ENCODE measurements at places on chromosomes 4 and X.

DNA sequence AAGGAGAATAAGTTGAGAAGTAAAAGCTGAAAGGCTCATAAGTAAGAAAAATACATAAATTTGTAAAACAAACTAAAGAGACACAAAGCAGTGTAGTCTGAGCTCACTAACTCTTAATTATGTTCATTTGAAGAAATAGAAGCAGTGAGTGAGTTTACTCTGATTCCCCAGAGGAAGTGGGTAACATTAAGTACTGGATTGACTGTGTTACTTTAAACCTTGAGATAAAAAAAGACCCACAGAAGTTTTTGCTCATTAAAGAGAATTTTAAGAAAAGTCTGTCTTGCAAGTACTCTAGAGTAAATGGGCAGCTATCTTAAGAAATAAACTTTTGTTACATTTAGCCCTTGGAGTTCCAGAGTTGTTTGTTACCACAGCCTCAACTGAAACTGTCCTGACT, 2466.9 kb downstream of the PCDH7 start:
- no peak for DNase-seq

GRCh38 chr4:664713-665231, 9.3 kb downstream of the ATP5ME start:
- DNase-seq: no peak

- DNase-seq: peak; percentile 0
These were observed 137.9 kb upstream of the ZXDB start for GRCh38 chrX:57453901-57454300.

- DNase-seq: no peak
These were observed 17.0 kb downstream of the PDGFC start for GRCh38 chr4:156954587-156954986.

DNA sequence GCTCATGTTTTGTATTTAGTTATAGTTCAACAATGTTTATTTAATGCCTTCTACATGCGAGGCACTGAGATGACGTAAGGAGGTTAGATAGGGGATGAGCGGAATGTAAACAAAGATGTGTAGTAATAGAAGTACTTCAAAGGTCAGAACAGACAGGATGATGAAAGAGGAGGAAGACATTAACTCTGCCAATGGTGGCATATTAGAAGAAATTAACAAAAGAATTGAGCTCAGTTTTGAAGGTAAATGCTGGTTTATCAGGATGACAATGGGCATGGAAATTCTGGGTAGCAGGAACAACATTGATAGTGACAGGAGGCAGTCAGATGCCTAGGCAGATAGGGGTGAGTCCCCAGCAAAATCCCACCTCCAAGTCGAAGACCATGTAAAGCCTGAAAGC, 62.3 kb upstream of the PGRMC2 start:
- no peak for DNase-seq

DNA sequence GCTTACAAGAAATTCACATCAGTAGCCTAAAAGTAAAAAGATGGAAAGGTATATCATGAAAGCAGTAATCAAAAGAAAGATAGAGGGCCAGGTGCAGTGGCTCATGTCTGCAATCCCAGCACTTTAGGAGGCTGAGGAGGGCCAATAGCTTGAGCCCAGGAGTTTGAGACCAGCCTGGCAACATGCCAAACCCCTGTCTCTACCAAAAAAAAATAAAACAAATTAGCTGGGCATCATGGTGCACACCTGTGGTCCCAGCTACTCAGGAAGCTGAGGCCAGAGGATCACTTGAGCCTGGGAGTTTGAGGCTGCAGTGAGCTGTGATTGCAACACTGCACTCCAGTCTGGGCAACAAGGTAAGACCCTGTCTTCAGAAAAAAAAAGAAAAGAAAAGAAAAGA, 55.5 kb downstream of the GSPT2 start:
- no peak for DNase-seq

DNA sequence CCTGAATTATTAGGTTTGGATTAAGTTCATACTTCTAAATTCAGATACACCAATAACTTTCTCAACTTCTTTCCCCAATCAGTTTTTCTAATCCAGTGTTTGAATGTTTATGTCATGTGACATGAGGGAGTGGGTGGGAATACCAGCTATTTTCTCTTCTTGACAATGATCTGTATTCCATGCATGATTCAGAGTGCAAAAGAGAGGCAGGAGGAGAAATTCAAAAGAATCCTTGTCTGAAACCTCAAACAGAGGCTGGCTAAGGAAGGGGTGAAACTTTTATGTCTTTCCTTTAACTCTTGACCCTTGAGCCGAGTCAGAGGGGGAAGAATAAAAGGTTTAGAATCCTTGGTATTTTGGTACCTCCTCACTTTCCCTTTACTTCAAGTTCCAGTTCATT, 544.7 kb downstream of the SPRY1 start:
- DNase-seq: no peak

DNA sequence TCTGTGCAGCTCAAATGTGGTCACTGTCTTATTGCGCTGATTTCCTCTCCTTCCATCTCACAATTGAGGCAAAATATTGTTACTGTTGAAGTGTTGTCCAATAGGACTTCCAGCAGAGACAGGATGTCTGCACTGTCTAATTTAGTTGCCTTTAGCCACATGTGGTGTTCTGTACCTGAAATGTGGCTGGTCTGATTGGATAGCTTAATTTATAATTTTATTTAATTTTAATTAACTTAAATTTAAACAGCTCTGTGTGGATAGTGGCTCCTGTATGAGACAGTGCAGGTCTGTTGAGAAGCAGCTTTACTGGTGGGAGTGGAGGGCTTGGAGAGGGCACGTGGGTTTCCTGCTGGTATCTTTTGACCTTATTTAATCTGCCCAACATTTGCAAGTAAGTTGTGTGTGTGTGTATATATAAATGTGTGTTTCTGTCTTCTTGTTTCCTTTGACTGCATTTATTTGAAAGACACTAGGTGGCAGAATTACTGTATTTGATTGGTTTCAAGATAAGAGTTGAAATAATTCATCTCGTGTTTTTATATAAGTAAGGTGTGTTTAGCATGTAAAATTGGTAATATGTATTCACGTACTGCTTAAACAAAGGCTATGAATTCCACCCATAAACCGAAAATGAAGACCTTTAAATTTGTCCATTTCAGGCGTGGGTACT, 55.3 kb upstream of the MSANTD1 start:
- no peak for DNase-seq

DNA sequence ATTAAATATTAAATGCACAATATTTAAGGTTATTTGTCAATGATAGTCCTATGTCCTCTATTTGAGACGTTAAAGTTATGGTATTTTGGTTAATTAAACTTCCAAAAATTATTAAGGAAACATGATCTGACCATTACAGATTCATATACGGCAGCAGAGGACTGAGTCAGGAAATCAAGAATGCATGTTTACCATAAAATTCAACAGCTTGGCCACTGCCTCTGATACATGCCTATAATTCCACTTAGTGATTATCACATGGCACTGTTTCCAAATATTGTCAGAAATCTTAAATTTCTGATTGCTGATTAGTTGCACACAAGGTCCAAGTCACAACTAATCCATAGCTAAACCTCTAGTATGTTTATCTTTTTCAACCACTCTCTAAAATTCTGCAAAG, 232.2 kb upstream of the UGT8 start:
- no peak for DNase-seq

DNA sequence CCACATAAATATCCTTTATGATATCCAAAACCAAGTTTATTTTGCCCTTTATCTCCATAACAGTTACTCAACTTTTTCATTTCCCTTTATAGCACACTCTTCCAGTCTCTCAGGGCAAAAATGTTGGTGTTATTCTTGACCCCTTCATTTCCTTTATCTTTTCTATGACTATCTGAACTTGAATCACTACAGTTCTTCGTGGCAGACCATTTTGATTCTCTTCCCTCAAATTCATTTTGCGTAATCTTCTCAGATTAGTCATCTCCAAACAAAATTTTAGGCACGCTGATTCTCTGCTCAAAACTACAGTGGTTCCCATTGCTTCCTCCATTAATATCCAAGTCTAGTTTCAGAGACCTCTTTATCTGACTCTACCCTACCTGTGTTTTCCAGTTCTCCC, 26.1 kb downstream of the RUFY3 start:
- no peak for DNase-seq

DNA sequence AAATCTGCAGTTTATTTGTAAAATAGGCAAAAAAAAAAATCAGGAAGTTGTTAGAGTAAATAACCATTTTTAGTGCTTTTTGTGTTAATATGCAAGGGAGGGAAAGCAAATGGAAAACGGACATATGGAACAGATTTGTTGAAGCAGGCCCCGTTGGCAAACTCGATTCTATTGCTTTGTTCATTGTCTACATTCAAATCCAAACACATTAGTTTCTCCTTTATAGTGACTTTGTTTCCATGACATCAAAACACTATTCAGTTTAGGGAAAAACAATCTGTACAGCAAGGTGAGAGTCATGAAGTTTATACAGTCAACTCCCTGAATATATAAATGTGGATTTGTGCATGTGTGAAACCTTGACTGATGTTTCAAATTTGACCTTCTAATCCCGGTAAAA, 142.2 kb downstream of the FAM47A start:
- no peak for DNase-seq

GRCh38 chr4:117331817-117332216, 246.4 kb upstream of the TRAM1L1 start:
- DNase-seq: no peak

GRCh38 chr4:23130845-23131244, 438.1 kb downstream of the GBA3 start:
- DNase-seq: no peak

DNA sequence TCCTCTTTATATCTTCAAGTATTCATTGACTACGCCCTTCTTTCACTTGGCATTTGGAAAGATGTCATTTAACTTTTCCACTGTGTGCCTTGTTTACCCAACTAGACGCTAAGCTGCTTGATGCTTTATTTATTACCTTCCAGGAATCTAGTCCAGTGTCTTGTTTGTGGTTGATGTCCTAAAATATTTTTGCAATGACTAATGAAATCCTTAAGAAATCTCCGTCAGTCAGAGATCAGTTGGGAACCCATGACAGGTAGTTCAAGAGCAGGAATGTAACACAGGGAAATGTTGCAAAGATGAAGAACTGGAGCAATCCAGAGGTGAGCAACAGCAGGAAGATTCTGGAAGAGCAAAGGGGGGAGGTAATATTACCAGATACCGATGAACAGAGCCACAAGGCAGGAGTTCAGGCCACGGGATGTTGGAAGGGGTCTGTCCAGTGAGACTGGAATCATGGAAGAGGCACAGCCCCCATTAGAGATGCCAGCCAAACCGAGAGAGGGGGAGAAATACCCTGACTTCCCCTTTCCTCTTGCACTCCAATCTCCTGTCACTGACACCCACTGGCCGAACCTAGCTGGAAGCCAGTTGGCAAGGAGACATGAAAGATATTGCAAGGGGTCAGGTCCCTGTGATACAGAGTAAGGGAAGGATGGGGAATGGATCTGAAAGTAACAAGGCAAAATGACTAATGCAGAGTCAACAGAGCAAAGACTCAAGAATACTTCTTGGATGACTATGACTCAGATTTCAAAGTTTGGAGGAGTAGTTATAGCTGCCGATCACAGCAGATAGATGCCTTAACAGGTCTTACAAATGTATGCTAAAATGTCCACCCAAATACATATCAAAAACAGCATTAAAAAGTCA, 62.7 kb upstream of the PHKA2 start:
- no peak for DNase-seq

DNA sequence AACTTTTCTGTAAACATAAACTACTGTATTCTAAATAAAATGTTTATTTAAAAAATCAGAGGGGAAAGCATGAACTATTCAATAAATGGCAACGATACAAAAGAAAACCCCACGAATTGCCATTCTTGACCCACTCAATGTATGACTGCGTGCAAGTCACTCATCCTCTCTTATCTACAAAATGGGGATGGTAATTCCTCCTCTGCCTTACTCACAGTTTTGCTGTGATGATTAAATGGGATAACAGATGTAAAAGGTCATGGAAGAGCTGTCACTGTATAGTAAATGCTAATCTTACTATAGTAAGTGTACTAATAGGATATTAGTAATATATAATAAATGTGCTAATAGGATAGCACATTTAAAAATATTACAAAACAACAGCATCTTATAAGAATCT, 173.4 kb downstream of the SCFD2 start:
- DNase-seq: no peak

DNA sequence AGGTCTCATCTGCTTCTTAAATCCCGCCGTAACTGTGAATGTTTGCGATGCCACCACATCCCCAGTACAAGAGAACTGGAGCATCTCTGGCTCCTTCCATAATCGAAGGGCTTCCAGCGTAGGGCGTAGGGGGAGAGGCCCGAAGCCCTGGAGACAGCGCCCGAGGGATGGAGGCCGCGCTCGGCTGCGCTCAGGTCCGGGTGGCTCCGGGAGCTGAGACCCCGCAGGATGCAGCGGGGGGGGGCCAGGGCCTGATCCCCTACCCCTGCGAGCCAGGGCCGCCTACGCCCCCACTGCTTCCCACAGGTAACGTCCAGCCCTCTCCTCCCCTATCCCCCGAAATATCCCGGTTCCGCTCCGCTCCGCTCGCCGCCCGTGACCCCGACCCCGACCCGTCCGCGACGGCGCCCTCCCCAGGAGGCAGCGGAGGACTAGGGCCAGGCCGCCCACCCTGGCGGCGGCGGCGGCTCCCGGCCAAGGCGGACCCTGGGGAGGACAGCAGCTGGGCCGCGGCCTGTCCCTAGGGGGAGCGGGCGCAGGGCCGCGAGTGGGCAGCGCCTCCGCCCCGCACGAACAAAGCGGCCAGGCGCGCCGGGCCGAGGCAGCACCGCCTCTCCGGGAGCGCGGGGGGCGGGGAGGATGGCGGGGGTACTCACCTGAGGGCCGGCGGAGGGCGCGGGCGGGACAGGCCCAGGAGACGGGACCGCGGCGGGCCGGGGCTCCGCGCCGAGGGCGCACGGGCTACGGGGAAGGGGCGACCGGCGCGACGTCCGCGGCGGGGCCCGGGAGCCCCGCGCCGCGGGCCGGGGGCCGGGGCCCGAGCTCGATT, 723 bp downstream of the WDFY3 start:
- no peak for DNase-seq

DNA sequence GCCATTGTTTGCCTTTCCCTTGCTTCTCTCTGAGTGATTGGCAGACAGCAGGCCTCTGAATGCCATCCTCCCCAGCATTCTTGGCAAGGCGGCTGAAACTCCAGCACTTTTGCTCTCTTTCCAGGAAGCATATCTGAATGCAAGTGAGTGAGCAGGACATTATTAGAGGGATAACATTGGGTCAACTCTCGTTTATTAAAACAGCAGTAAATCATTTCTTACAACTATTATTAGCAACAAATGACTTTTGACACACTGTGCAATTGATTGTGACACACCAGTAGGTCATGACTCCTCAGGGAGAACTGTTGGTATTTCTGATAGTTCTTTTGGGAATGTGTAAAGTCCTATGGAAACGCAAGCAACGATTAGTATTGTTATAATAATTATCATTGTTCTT, 103.8 kb downstream of the EFNB1 start:
- no peak for DNase-seq

- no peak for DNase-seq
These were observed 285.4 kb upstream of the BOD1L1 start for GRCh38 chr4:13912966-13913365.

- DNase-seq: no peak
These were observed 31.1 kb upstream of the HPGDS start for GRCh38 chr4:94373752-94374151.

- no peak for DNase-seq
These were observed 128.3 kb downstream of the MAGEE1 start for GRCh38 chrX:76555816-76556215.
